ENCODE measurements at places on chromosomes 3 and 15.

DNA sequence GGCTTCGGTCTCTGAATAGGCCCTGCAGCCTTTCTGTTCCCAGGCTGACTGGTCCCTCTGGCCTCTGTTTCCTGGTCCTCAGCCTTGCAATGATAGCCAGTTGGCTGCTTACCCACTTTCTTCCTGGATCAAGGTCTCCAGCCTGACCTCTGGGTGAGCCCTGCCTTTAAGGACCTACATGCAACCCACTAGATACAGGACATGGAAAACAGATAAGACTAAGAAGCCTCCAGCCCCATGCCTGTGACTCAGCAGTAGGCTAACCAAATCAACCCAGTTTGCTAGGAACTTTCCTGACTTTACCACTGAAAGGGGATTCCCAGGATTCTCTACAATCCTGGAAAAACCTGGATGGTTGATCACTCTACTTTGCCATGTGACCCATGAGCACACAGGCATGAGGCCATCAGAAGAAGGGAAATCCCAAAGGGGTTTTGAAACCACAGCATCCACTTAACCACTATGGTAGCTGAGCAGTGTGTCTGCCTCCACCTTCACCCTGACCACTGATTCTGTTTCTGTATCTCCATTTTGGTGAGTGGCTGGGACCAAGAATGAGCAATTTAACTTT lies 188.1 kb downstream of the CHST2 start:
- DNase-seq, result no peak

GRCh38 chr15:48842501-48842900 lies 31.6 kb upstream of the CEP152 start:
- no peak for DNase-seq

DNA sequence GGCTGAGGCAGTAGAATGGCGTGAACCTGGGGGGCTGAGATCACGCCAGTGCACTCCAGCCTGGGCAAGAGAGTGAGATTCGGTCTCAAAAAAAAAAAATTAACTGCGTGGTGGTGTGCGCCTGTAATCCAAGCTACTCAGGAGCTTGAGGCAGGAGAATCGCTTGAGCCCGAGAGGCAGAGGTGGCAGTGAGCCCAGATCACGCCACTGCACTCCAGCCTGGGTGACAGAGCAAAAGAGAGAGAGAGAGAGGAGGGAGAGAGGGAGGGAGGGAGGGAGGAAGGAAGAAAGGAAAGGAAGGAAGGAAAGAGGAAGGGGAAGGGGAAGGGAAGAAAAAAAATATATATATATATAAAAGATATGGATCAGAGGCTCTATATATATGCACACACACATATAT lies 6.0 kb downstream of the TM4SF19 start:
- no peak for DNase-seq

DNA sequence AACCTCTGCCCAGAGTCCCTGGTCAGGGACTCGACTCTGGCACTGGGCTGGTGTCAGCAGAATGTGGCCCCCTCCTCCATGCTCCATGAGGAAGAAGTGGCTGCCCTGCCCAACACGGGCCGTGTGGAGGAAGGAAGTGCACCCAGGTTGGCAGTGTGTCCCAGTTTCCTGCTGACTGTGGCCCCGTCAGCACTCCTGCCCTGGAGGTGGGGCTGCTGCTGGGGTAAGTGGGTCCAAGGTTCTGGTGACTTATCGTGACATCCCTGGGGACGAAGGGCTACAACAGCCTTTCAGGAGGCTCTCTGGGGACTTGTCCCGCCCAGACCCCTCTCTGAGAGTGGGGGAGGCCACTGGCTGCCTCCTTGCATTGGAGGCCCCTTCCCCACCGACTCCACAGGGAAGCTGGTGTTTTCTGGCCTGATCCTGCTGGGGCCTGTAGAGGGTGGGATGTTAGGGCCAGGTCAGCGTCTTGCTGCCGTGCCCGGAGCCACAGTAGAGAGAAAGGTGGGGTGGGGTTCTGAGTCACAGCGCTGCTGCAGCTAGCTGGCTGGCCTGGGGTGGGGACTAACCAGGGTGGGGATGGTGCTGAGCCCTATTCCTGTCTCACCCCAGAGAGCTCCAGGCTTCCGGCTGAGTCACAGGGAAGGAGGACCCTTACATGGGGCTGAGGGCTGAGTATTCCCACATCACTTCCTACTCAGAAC lies 10.5 kb downstream of the SEMA4B start:
- no peak for DNase-seq

- no peak for DNase-seq
Observed at GRCh38 chr15:90062462-90062932, 39.8 kb downstream of the IDH2 start.

GRCh38 chr15:99969261-99969920 lies 236.2 kb upstream of the LYSMD4 start:
- DNase-seq, result no peak

DNA sequence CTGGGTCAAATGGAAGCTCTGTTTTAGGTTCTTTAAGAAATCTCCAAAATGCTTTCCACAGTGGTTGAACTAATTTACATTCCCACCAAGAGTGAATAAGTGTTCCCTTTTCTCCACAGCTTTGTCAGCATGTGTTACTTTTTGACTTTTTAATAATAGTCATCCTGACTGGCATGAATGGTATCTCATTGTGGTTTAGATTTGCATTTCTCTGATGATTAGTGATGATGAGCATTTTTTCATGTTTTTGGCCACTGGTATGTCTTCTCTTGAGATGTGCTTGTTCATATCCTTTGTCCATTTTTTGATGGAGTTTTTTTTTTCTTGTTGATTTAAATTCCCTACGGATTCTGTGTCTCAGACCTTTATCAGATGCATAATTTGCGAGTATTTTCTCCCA lies 745.0 kb upstream of the BCHE start:
- no peak for DNase-seq

DNA sequence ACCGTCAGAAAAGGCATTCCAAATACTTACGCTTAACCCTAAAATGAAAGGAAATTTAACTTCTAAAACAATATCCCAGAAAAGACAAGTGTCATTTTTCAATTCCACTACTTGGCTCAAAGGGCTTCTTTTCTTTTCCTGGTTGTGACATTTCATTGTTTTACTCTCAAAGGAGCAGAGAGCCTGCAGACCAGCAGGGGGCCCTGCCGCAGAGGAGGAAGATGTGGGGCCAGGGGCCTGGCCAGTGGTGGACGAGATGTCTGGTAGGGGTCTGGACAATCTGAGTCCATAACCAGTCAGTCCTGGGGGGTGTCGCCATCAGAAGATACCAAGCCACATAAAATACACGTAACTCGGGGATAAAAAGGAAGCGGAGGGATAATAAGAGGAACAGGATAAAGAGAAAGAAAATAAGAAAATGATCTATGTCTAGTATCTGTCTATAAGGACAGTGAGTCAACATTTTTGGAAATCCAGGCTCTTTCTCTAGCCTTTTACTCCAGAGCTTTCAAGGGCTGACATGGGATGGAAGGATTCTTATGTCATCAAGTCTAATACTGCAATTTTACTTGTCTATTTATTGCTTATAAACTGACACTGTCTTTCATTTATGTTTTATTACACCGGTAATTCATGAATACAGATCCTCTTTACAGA lies 54.2 kb upstream of the ARHGEF3 start:
- DNase-seq, result peak; percentile 14

DNA sequence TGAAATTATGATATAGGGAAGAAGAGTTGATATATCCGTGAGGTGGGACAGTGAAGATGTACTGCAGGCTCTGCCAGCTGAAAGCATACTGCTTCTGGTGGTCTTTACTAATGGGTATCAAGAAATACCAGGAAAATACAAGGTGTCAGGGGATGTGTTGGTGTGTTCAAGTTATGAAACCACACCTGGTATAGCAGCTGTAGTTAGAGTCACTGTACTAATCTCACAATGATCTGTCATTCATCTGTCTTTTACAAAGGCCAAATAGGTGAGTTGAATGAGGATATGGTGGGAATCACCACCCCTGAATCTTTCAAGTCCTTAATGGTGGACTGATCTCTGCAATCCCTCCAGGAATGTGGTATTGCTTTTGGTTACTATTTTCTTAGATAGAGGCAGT lies 152.7 kb downstream of the NFKBIZ start:
- DNase-seq, result no peak

DNA sequence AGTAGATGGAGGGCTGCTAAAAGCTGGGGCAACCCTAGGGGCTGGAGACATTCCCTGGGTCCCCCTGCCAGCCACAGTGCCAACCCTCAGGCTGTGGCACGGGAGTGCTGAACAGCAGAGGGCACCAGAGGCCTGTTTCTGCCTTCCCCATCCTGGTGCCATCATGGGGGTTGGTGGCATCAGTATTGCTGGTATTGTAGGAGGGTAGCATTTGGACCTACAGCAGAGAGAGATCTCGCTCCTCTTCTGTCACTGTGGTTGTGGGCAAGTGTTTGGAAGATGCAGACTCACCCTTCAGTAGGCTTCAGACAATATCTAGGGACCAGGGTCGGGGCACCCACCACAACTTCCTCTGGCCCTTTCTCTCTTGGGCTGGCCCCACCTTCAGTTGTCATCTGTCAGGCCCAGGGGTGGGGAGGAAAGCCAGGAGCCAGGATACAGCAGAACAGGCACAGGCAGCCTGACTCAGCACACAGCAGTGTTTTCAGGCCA lies 123.5 kb downstream of the RPLP1 start:
- peak; percentile 59 for DNase-seq

GRCh38 chr15:38941399-38941953 lies 376.9 kb upstream of the RASGRP1 start:
- DNase-seq, result no peak

GRCh38 chr3:191688756-191689433 lies 227.9 kb downstream of the PYDC2 start:
- DNase-seq, result no peak

DNA sequence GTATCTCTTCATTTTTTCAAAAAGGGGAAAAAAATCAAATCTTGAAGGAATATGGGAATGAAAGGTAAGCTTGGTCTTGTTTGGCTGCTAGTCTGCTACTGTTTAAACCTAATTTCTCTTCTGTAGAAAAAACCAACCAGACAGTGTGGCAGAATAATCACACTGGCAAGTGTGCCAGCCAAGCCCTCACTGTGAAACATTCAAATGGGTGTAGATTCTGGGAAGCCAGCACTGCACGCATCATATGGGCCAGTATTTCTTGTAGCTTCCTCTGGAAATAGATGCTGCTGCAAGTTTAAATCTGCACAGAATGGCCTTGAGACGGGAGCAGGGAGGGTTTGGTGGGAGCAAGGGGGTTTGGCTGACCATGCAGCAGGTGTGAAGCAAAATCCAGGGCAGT lies 62.1 kb downstream of the POMGNT2 start:
- no peak for DNase-seq

All from activated T-cell treated with anti-CD3 and anti-CD28 coated beads for 1 hour (primary cell).